ENCODE measurements at places on chromosomes 1 and 21.

- no peak for DNase-seq
Observed at GRCh38 chr1:246218686-246219085, 288.4 kb downstream of the SMYD3 start.

DNA sequence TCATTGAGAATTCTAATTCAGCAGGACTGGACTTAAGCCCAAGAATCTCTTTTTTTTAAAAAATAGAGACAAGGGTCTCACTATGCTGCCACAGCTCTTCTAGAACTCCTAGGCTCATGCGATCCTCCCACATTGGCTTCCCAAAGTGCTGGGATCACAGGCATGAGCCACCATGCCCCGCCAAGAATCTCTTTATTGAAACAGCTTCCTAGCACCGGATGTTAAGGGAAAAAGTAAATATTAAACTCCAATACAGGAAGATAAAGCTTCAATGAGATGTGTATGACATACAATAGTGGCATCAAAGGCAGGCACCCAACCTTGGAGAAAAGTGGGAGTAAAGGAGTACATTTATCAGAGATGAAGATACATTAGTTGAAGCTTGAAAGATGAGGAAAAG, 25.5 kb downstream of the PUM1 start:
- no peak for DNase-seq

DNA sequence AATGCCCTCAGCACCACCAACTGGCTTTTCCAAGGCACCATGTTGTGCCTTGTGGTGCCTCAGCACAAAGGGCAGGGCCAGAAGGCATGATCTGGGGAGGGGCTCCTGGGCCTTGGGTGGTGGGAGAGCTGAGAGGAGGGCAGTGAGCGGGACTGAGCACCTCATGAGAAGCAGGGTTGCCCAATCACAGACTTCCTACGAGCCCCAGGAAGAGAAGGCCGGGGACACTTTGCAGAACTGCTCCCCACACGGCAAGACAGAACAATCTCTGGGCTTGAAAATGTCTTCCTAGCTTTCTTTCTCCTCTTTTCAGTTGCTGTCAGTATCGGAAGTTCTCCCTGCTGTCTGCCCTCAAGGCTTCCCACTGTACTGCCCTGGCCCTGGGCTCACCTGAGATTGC, 6.8 kb downstream of the KCNJ10 start:
- DNase-seq, result no peak

- no peak for DNase-seq
Observed at GRCh38 chr1:231575472-231575871, 47.0 kb downstream of the TSNAX start.

DNA sequence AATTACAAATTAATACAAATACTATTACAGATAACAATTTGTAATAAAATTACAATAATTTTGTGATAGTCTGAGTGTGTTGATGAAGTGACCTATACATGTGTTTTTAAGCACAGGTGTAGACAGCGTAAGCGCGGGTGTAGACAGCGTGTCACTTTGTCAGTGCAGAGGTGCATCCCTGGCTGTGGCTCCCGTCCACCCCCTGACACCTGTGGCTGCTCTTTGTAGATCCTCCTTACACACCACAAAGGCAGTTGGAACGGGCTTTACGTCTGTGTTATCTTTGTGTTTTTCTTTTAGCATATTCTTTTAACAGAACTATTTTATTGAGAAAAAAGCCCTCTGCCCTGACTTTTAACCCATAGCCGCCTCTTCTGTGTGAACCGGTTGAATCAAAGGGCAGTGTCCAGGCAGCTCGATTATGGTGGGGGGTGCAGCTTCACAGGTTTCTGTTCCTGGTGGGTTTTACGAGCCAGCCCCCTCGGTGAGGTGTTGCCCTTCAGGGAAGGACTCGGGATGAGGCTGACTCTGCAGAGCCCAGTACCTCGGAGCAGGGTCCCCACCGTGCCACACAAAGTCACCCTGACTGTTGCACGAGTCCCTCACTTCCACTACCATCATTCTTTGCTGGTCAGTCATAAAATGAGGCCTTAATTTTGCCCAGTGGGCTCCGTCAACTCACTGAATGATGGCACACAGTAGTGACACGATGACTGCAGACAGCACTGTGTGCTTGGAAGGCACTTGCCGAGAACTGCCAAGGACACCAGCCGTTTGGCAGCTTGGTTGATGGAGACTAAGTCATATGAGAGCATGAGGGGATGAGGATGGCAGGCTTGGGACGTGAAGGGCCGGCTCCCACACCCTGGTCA, 86.4 kb upstream of the COL6A1 start:
- DNase-seq, result no peak

- DNase-seq, result no peak
Observed at GRCh38 chr1:34688006-34688741, 66.7 kb upstream of the GJB5 start.

- DNase-seq, result no peak
Observed at GRCh38 chr1:223474804-223475203, 81.6 kb downstream of the CCDC185 start.

DNA sequence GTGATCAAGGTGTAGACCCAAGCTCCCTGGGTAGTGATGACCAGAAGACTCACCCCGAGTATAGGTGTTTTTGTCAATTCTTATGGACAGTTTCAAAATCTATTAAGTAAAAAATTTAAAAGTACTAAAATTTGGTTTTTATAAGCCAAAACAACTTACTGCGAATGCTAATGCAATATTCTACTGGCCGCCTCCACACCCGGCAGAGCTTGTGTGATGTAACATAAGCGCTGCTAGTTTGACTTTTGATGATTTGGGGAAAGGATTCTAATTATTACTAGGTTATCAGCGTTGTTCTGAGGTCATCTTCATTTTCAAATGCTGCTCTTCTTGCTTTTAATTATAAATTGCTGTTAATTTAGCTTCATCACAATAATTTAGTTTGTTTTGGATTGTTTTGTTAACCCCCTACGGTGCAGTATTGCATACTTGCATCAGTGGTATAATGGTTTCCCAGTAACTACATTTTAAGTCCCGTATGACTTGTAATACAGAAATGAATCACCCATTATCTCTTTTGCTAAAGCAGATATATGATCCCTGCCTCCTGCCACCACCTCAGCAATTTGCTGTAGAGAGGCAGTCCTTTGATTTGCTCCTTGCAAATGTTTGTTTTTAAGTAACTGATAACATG, 178.0 kb downstream of the SDCCAG8 start:
- no peak for DNase-seq

DNA sequence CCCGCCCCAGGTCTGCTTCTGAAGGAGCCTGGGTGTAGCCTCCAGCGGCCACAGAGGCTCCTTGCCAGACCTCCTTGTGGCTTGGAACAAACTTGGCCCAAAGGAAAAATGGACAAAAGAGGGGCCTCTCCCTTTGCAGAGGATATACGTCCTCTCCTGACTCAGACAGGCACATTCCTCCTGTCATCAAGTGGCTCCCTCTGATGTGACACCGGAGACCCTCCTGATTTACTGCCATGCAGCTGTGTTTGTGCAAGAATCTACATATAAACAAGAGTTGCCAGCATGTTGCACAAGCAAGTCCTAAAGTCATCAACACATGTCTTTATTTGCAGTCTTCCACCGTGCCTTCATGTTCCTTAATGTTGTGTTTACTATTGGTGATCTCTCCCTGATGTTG, 54.1 kb upstream of the F3 start:
- DNase-seq, result no peak

DNA sequence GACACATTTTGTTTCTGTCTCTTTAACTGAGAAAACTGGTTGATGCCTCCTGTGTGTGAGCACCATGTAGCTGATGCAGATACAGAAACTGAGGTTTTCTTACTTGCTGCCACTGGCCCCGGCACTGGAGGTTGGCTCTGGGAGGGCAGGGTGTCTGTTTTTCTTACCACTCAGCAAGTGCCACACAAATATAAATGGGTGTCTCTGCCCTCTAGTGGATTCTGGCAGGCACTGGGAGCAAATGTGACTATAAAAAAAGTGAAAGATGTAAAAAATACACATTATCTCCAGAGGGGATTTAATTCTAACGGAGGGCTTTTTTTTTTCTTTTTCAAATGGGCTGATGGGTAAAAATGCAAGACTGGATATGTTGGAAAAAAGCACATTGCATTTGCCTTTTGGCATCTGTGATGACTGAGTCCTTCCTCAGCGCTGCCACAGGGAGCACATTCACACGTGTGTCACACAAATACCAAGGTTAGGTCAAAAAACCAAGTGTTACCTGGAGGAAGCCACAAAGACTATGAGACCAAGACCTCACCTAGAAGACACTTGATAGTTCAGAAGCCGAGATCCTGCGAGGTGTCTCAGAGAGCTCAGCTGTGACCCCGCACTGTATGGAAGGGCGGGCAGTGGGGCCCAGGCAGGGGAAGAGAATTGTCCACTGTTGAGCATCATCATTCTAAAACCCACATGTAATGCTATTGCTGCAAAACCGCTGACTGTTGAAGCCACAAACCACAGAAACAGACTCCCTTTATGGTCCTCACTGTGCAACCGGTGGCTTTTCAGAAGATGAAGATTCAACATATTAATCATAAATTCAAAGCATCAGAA, 18.9 kb downstream of the PGBD2 start:
- DNase-seq, result peak; percentile 19

GRCh38 chr1:55696181-55696754, 481.1 kb upstream of the USP24 start:
- no peak for DNase-seq

GRCh38 chr1:64043288-64043687, 160.1 kb upstream of the UBE2U start:
- DNase-seq, result no peak

- no peak for DNase-seq
Observed at GRCh38 chr1:50591598-50591997, 168.4 kb upstream of the DMRTA2 start.

DNA sequence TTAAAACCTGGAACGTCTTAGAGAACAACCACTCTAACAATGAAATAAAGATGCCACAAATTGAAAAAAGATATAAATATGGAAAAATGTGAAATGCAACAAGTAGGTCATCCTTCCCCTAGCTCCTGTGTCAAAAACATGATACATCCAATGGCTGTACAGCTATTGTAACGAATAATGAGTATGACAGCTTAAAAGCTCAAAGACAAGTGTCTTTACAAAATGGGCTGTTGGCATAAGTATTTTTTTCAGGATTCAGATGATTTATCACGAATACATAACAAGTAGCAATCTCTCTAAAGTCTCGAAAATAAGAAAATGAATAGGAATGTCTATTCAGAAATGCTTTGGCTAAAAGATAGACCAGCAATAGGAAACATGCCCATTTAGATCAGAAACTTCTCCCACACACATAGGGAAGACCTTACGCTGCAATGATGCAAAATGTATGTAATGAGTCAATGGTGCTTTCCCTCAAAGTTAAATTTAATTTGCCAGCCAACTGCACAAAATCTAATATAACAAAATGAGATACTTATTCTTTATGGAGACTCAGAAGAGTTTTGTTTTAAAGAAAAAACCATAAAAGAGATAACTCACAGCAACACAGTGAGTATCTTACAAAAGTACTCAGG, 8.3 kb downstream of the TGFBR3 start:
- no peak for DNase-seq

- no peak for DNase-seq
Observed at GRCh38 chr21:41610042-41610839, 102.3 kb upstream of the TMPRSS2 start.

- no peak for DNase-seq
Observed at GRCh38 chr1:193514397-193514796, 328.0 kb upstream of the B3GALT2 start.

- DNase-seq, result no peak
Observed at GRCh38 chr1:106875622-106876021, 180.9 kb upstream of the PRMT6 start.

DNA sequence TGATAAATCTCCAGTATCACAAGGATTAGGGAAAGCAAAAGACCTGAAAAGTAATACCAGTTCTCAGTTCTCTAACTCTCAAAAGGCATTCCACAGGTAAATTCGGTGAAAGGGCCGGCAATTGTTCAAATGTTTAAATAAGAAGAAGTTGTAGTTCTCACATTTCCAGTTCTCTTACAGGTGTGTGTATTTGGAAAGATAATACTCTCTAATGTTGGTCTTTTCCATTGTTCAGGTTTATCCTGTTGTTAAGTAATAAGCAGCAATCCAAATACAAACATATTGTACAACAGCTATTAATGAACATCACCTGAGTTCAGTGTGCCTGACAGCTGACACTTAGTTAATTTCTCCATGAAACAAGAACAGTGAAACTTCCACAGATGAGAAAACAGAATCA, 13.2 kb upstream of the PRKAB2 start:
- DNase-seq, result no peak

DNA sequence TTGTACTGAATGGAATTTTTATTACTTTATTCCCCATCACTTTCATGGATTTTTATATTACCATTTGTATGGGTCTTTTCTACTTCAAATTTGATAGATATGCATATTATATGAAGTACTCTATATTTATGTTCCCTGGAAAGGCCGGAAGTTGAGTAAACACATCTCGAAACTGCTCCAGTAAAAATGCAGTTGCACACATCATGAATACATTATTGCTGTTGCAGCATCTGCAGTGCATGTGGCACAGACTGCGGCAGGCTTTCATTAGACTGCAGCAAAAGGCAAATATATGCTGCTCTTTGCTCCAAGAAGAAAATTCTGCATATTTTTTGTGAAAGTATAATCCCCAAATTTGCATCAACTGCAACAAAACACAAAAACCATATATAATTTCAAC, 48.7 kb upstream of the LRRC7 start:
- DNase-seq, result no peak

DNA sequence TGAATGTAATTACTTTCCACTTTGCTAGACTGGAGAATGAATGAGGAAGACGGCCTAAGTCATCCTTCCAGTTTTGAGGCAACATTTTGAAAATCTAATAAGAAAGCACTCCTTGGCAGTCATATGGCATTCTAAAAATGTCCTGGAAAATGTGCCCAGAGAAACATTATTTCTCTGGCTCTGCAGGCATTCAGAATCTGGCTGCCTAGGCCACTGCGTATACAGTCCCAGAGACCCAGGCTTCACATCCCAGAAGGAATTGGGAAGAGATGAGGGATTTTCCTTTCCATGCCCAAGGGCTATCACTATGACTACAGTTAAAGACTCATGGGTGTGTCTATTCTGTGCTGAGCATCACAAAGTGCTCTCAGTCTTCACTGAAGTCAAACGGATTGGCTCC, 92.9 kb downstream of the BEND5 start:
- no peak for DNase-seq

DNA sequence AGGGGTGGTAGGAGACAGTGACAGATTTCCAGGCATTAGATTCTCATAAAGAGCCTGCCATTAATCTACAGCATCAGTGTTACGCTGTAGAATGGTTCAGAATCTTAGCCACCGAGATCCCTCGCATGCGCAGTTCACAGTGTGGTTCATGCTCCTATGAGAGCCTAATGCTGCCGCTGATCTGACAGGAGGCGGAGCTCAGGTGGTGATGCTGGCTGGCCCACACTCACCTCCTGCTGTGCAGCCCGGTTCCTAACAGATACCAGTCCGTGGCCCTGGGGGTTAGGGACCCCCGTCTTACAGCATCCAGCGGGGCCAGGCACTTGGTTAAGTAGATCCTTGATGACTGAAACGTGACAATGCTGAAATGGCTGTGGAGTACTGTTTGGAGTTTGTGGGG, 163.6 kb upstream of the C1orf21 start:
- DNase-seq, result no peak

- no peak for DNase-seq
Observed at GRCh38 chr1:50266509-50266908, 156.7 kb downstream of the DMRTA2 start.
